Cortex of kidney (tissue), 1 donor: ENCODE measurements at places on chromosomes 7 and 10.

DNA sequence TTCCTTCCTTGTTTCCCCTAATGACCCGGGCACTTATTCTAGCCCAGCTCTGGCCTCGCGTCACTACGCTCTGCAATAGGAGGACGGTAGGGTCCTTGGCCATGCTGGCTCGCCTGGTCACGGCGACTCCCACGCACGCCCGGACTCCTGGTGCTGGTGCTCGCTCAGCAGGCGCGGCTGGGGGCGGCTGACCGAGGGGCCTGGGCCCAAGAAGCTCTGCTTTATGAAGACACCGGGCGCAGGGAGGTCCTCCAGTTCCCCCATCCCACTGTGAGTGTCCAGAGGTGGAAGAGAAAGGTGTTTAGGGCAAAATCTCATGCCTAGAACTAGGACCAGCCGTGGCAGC lies 54.2 kb upstream of the ZNF32 start:
- no peak for DNase-seq

DNA sequence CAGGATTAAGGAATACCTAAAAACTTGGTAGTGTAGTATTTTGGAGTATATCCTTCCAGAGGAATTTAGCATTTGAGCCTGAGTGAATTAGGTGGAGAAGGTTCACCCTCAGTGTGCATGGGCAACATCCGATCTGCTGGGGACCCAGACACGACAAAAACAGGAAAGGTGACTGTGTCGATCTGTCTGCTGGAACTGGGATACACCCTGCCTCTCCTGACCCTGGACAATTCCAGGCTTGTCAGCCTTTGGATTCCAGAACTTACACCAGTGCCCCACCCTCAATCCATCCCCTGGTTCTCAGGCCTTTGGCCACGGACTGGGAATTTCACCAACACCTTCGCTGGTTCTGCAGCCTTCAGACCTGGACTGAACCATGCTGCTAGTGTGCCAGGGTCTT lies 41.9 kb downstream of the PTPRE start:
- DNase-seq = no peak

DNA sequence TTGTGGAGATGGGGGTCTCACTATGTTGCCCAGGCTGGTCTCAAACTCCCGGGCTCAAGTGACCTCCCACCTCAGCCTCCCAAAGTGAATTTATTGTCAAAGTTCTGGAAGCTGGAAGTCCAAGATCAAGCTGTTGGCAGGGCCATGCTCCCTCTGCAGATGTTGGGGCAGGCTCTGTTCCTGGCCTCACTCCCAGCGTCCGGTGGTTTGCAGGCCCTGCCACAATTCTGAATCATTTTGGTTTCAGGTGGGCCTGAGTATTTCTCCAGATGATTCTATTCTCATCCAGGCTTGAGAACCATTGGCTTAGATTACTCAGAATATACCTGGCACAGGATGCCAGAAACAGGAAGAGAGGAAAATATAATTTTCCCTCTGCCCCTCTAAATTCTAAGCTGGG lies 737.4 kb downstream of the TNS3 start:
- DNase-seq = no peak

DNA sequence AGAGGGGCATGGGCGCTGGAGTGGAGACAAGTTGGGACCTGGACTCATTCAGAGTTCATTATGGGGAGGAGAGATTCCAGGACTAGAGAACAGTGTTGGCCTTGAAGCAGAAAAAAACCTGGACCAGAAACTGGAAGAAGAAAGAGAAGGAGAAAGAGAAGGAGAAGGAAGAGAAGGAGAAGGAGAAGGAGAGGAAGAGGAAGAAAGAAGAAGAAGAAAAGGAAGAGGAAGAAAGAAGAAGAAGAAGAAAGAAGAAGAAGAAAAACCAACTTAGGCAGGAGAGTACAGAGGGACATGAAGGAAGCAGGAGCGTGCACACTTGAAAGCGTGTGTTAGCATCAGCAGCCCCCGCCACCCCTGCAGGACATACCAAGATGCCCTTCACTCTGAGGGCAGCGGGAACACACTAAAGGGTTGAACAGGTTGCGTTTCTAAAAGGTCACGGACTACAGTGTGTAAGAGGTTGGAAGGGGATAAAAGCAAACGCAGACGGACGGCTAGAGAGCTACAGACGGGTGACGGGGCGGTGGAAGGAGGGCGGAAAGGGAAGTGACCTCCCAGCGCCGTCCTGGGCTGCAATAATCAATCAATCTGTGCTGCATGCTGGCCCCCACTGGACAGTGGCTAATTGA lies 95.3 kb downstream of the SEC61G start:
- DNase-seq = no peak

GRCh38 chr10:37442882-37443281 lies 317.5 kb downstream of the ANKRD30A start:
- no peak for DNase-seq

DNA sequence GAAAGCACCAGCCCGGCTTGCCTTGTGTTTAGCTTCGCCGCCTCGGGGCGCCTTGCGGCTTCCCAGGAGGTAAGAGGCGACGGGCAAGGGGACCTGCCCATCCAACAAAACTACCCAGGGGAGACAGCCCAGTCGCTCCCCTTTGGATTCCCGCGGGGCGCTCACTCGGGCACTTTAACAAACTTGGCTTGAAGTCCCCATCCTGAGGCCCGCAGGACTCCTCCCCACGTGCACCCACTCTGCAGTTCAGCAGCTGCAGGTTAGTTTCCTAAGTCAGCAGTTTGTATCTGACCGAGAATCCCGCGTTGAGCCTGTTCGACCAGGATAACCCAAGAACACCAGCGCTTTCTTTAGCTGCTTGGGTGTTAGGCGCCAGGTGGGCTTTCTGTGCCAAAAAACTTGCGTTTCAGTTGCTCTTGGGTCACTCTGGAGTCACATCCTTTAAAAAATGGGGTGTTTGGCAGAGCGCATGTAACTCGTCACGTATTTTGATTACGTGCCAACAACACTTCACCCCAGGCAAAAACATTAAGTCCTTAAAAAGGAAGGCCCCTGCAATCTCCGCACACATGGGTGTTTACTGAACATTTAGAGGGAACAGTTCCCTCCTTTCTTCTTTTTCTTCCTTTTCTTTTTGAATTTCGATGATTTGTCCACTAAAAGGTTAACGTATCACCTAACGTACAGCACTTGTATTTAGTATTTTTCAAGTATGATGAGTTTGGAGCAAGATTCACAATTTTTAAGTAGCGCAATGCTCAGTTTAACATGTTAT lies 876 bp downstream of the DNAH11 start:
- DNase-seq = no peak
